ENCODE measurements at places on chromosomes 4 and X.
A peak's percentile ranks its signal among the peaks of the same experiment; 100 is the strongest.

GRCh38 chr4:86928400-86929255, 6.2 kb upstream of the AFF1 start:
- DNase-seq, result peak; percentile 30

GRCh38 chr4:78024085-78024484, 33.0 kb upstream of the FRAS1 start:
- no peak for DNase-seq

DNA sequence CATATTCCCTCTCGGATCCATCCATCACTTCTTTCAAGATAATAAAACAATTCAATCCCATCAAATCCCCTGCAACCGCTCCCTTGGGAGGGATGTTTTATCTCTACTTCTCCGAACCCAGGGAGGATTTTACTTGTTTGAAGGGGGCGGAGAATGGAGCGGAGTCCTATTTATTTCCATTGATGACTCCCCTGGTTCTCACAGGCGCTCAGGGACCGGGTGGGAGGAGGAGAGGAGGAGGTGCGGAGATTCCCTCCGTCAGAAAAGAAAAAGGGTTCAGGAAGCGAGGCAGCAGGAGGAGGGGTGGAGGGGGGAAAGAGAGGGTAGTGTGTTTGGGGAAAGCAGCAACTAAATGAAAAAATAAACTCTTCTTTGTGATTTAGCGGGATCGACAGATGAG, 2.1 kb downstream of the NDNF start:
- DNase-seq, result no peak

- DNase-seq, result no peak
Measured at GRCh38 chr4:145446184-145446583, 35.5 kb upstream of the SMAD1 start.

DNA sequence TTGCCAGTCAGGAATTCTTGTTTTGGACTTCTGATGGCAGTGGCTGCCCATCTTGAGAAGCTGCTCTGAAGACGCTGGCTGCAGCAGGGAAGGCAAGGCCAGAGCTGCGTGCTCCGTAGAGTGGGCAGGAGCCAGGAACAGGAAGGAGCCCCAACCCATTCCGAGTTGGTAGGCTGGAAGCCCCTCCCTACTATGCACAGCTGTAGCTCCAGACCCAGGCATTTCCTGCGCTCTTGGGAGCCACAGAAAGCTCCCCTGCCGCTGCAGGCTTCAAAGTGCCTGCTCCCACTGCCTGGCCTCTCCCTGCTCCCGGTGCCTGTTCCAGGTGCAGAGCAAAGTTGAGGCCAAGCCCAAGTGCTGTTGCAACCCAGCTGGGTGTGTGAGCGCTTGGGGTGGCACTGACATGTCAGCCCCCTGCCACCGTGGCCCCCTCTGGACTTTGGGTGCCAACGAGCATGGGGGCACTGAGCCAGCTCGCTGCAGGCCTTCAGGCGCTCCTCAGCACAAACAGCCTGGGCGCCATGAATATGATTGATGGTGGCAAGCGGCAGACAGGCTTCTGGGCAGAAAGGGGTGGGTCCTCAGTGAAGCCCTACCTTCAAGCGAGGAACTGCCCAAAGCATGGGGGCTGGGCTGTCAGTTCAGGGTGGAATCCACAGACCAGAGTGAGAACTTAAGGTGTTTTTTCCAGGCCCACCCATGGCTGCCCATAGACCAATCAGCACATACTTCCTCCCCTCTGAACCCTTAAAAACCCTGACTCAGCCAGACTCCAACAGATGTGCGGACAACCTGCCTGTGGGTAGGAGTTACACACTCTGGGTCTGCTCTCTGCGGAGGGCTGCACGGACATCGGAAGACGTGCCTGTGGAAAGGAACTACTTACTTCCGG, 677.2 kb upstream of the INTU start:
- DNase-seq, result no peak

DNA sequence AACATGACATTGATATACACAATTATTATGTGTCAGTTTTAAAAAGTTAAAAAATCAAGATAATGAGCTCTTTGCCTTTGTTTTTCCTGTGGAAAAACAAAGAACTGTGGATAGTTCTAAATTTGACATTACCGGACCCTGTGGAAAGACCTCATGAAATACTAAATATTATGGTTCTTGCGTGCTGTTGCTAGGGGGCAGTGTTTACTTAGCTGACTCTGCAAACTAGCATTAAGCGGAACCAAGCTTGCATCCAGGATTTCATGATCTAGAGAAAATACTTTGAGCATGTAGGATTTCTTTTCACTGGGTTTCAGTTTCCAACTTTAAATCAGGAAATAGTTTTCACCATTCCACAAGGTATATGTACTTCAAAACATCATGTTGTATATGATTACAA, 33.6 kb downstream of the CLCN4 start:
- peak; percentile 79 for DNase-seq

DNA sequence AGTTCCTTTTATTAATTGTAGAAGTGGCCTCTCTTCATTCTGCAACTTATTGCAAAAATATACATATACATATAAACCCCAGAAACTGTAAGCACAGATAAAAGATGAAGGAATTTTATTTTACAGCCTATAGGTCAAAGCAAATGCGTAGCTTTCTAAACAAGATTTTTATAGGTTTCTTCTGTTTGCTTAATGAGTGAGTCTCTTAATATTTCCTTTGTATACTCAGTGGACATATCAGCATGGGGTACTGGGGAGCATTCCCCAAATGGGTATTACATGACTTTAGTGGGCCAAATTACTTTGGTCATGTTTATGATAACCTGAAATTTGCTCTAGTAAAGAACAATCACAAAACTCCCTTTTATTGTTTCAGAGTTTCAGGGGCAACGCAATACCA, 1698.6 kb upstream of the IGFBP7 start:
- DNase-seq, result no peak

DNA sequence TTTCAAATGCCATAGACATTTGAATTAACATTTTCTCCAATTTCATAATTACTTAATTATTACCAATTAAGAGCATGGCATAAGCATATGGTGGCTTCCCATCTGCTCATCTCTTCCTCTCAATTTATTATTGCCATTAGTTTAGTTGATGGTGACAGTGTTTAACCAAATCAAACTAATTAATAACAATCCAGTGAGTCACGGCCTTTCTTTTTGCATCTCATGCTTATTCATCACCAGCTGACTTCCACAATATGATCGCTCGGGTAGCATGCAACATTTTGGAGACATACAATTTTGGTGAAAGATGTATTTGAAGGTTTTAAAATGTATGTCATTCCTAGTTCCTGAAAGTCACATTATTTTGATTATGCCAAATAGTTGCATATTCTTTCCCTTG, 172.8 kb upstream of the TACR3 start:
- DNase-seq, result no peak

DNA sequence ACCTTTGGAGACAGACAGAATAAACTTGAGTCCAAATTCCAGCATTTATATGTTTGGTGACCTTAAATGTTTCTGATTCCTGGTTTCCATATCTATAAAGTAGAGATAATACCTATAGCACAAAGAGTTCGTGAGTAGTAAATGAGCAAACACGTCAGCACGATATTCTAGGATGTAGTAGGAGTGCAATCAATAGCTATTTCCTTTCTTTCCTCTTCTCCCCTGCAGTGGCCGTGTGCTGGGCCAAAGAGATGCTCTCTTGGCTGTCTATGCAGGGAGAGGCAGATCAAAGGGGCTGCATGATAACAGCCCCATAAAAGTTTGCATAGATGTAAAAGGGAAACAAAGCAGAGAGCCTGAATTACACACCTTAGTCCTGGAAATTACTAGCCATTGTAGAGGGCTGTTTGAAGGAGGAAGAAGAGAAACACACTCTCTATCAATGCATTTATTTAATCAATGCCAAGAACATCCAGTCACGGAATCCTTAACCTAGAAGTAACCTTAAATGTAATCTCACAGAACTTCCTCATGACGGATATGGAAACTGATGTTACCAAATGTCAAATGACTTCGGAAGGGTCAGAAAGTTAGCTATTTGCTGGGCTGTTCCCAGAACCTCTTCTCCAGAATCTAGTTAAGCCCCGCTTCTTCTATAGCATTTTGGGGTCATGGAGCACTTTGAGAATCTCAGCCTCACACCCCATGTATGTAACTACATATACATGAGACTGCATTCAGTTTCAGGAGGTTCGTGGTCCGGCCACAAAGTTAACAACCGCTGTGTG, 35.5 kb upstream of the PLAC8 start:
- DNase-seq, result peak; percentile 84

GRCh38 chrX:153920546-153920945, 5.5 kb downstream of the ARHGAP4 start:
- DNase-seq, result no peak

DNA sequence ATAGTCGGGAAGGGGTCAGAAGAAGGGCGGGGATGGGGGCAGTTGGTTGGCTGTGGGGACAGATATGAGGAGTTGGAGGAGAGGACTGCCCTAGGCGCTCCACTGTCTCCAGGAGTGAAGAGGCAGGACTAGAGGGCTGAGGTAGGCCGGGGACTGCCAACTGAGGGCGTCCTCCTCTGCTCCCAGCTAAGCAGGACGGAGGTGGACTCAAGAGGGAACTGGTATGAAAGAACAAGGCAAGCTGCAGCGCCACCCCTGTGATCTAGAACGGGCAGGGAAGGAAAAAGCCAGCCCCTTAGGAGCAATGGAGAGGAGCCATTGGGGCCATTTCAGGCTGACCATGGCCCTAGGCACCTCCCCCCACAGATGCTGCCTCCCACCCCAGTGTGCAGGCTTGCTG, 14.0 kb downstream of the BEND2 start:
- DNase-seq, result no peak

DNA sequence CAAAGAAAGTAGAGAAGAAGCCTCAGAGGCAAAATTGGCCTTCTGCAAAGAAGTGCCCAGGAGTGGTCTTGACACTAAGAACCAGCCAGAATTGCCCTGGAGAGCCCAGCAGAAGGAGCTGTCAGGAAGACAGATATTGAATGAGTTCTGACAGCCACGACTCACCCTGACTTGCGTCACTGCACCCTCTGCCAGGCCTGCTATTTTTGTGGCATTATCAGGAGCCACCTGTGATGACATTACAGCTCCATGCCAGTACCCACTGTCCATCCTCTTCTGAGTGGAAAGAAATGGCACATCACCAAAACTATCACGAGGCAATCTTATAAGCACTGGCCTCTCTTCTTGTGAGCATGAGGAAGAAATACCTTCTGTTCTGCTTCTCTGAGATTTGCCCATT, 67.7 kb downstream of the SMIM20 start:
- no peak for DNase-seq

- DNase-seq, result no peak
Measured at GRCh38 chr4:188434643-188435042, 295.4 kb downstream of the TRIML1 start.

DNA sequence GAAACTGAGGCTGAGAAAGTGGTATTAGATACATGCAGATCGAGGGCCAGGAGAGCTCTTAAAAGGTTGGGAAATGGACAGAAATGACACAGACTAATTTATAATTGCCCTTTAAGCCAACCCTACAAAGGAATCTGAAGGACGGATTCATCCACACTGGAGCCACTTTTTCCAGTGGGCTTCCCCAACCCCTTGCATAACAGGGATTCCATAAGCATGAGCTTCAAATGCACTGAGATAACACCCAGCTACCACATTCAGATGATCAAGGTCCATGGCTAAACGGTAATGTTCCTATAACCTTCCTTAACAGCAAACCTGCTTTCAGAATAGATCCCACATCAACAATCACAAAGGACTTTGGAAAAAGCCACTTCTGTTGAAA, 34.2 kb downstream of the PLAC1 start:
- no peak for DNase-seq

DNA sequence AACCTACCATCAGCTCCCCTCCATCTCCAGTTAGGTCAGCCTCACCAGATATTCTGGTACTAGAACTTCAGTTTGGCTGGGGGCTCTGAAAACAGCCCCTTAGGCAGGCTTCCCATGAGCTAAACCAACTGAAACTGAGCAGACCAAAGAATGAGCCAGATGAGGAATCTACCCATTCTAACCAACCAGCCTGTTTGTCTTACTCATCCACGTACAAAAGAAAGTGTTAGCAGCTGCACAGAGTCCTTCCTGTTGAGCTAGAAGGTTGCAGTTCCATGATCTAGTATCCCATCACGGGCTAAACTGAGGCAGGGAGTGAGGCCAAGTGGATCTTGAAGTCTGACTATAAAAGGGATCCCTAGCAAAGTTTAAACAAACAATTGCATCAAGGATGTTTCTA, 17.5 kb downstream of the MAGEA9B start:
- DNase-seq, result no peak

DNA sequence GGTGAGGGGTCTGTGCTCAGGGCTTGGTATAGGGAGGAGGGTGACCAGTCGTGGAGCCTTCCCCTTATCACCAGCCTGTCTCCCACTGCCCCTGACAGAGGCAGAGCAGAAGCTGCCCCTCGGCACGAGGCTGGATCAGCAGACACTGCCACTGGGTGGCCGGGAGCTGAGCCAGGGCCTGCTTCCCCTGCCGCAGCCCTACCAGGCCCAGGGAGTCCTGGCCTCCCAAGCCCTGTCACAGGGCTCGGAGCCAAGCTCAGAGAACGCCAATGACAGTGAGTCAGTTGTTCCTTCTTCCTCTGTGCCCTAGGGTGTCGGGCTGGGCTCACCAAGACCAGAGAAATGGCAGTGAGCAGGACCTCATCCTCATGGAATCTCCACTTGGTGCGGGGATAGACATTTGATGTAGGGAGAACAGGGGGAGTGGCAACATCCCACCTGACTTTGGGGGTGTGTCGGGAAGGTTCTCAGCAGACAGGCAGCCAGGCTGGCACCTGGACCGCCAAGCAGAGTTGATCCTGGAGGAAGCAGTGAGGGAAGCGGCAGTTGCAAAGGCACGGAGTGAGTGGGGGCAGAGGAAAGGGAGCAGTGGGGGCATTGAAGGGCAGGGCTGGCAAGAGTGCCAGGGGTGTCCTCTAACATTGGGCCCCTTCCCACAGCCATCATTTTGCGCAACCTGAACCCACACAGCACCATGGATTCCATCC, 14.3 kb upstream of the UBA1 start:
- DNase-seq, result no peak

GRCh38 chrX:97189668-97190067, 306.0 kb downstream of the RPA4 start:
- DNase-seq, result no peak

DNA sequence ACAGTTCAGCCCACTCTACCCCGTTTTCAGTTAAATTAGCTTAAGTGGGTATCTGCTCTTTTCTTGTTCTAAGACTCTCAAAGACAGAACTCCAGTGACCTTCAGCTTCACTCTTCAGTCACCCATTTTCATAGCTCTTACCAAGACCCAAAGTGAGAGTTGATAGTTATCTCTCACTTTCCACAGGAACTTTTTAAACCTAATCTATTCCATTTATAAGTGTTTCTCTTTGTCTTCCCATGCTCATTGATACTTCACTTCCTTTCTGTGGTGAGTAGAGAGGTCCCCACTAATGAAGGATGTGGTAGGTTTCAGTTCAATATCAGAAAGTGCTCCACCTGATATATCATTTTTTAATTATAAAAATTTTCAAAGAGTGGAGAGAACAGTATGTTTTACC, 33.4 kb downstream of the COX18 start:
- no peak for DNase-seq

GRCh38 chr4:176277162-176277904, 8.3 kb upstream of the ASB5 start:
- peak; percentile 6 for DNase-seq

- DNase-seq, result no peak
Measured at GRCh38 chr4:152858934-152859333, 77.2 kb upstream of the FHDC1 start.

Data from inflammatory macrophage treated with lipopolysaccharide for 4 hours (primary cell).